ENCODE measurements at places on chromosomes 2 and 18. TPM values are rescaled to one million over a fixed set of nuclear protein-coding genes. Genes with fewer than 3 reads are reported as not detected.
A peak's percentile ranks its signal among the peaks of the same experiment; 100 is the strongest.

DNA sequence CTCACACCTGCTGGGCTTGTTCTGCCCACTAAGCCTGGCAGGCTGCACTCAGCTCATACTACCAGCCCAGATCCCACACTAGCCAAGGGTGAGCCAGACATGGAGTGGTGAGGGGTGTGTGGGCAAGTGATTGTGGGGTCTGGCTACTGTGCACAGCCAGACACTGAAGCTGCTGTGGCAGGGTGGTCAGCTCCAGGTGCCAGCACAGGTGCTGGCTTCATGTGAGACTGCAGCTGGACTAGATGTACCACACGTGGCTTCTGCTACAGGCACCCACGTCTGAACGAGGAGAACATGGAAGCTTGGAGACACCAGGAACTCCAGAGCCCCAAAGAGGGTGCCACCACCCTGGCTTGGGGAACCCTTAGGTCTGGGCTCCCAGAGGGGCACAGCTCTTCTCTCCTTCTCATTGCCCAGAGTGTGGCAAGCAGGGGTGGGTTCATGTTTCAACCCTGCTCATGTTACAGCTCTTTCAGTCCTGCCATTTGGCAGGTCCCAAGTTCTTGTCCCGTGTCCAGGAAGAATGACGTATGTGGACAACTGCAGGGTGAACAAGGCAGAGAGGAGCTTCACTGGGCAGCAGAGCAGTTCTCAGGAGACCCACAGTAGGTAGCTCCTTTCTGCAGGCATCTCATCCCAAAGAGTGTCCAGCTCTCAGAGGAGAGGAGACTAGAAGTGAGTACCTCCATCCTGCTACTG lies 1624.2 kb upstream of the TMEFF2 start:
- no peak overlapping the region for H3K27ac ChIP-seq
- H3K4me3 ChIP-seq, result no peak overlapping the region
- H3K36me3 ChIP-seq, result no peaks in the 10 kb centered on the region

GRCh38 chr18:23640052-23640451 lies 22.7 kb downstream of the ANKRD29 start:
- no peaks in the 10 kb centered on the region for H3K36me3 ChIP-seq
- H3K27ac ChIP-seq, result no peak overlapping the region
- no peaks in the 10 kb centered on the region for H3K4me1 ChIP-seq

- no peaks in the 10 kb centered on the region for H3K27me3 ChIP-seq
- H3K36me3 ChIP-seq, result no peaks in the 10 kb centered on the region
- DNase-seq, result no peak
- H3K4me1 ChIP-seq, result peaks cover 26% of the 10 kb centered on the region
- no peak overlapping the region for H3K27ac ChIP-seq
- no peak overlapping the region for H3K4me3 ChIP-seq
Observed at GRCh38 chr2:26351375-26352090, 4.9 kb upstream of the ADGRF3 start.

GRCh38 chr2:195270466-195271039 lies 386.5 kb upstream of the SLC39A10 start:
- H3K36me3 ChIP-seq, result no peaks in the 10 kb centered on the region
- no peaks in the 10 kb centered on the region for H3K4me1 ChIP-seq
- DNase-seq, result no peak

CKAP2L gene
- total RNA-seq, result 0.23 TPM

ZDBF2 gene
- 10.6 TPM for total RNA-seq

- no peaks in the 10 kb centered on the region for H3K36me3 ChIP-seq
- DNase-seq, result peak; percentile 62
- H3K4me3 ChIP-seq, result no peak overlapping the region
Observed at GRCh38 chr18:46278481-46279465, 174.6 kb downstream of the HAUS1 start.

DNA sequence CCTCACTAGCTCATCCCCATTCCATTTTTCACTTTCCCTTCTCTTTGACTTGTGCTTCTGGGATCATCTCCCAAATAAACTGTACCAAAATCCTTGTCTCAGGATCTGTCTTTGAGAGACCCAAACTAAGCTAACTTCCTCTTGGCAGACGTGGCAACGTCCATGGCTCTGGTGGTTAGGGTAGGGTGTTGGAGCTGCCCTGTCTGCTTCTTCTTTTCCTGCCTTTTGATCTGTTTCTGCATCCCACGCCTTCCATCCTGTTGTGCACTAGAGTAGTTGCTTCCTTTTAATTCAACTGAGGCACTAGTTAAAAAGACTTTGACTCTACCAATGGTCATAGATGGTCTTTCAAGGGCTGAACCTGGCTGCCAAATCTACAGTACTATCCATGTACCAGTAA lies 5.5 kb upstream of the MAP4K4 start:
- DNase-seq, result no peak
- no peak overlapping the region for H3K27ac ChIP-seq
- H3K4me1 ChIP-seq, result peaks cover 11% of the 10 kb centered on the region
- H3K4me3 ChIP-seq, result no peak overlapping the region

GRCh38 chr2:85584857-85585780 lies 888 bp downstream of the VAMP5 start:
- no peaks in the 10 kb centered on the region for H3K36me3 ChIP-seq
- no peak for DNase-seq
- H3K27me3 ChIP-seq, result no peaks in the 10 kb centered on the region
- peak overlapping the region; percentile 88 for H3K27ac ChIP-seq
- peaks cover 71% of the 10 kb centered on the region for H3K4me1 ChIP-seq
- peak overlapping the region; percentile 68 for H3K4me3 ChIP-seq

AQP12B gene
- total RNA-seq, result not detected

GRCh38 chr2:59236723-59237122 lies 995.6 kb upstream of the FANCL start:
- H3K36me3 ChIP-seq, result no peaks in the 10 kb centered on the region
- H3K27ac ChIP-seq, result no peak overlapping the region
- no peaks in the 10 kb centered on the region for H3K27me3 ChIP-seq
- no peak for DNase-seq
- no peak overlapping the region for H3K4me3 ChIP-seq

DNA sequence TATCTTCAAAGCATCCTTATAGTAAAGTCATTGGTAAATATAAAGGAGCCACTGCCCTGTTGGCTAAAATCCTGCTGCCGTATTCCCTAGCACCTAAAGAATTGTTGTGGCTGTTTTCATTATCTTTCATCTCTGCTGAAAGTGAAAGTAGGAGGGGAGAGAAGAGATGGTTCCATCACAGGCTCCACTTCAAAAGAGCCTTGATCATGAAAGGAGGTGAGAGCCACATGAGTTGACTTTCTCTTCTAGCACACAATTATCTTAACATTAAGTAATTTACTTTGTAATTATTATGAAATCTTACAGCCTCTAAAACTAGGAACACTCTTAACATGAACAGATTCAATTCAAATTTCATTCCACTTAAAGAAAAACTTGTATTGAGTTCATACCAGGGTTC lies 1050.9 kb upstream of the LRRTM1 start:
- H3K27ac ChIP-seq, result no peak overlapping the region
- DNase-seq, result no peak
- no peaks in the 10 kb centered on the region for H3K27me3 ChIP-seq
- H3K36me3 ChIP-seq, result no peaks in the 10 kb centered on the region
- H3K4me1 ChIP-seq, result no peaks in the 10 kb centered on the region
- no peak overlapping the region for H3K4me3 ChIP-seq

MOCOS gene
- total RNA-seq, result 0.98 TPM

GRCh38 chr2:12787891-12788801 lies 71.4 kb downstream of the TRIB2 start:
- DNase-seq, result no peak
- no peak overlapping the region for H3K4me3 ChIP-seq
- H3K27ac ChIP-seq, result peak overlapping the region; percentile 71
- no peaks in the 10 kb centered on the region for H3K36me3 ChIP-seq
- peaks cover 11% of the 10 kb centered on the region for H3K4me1 ChIP-seq
- H3K27me3 ChIP-seq, result no peaks in the 10 kb centered on the region

- no peak overlapping the region for H3K27ac ChIP-seq
- peaks cover 4% of the 10 kb centered on the region for H3K4me1 ChIP-seq
- H3K36me3 ChIP-seq, result no peaks in the 10 kb centered on the region
- H3K4me3 ChIP-seq, result no peak overlapping the region
- DNase-seq, result no peak
Observed at GRCh38 chr2:227127201-227127600, 36.8 kb downstream of the COL4A4 start.

DNA sequence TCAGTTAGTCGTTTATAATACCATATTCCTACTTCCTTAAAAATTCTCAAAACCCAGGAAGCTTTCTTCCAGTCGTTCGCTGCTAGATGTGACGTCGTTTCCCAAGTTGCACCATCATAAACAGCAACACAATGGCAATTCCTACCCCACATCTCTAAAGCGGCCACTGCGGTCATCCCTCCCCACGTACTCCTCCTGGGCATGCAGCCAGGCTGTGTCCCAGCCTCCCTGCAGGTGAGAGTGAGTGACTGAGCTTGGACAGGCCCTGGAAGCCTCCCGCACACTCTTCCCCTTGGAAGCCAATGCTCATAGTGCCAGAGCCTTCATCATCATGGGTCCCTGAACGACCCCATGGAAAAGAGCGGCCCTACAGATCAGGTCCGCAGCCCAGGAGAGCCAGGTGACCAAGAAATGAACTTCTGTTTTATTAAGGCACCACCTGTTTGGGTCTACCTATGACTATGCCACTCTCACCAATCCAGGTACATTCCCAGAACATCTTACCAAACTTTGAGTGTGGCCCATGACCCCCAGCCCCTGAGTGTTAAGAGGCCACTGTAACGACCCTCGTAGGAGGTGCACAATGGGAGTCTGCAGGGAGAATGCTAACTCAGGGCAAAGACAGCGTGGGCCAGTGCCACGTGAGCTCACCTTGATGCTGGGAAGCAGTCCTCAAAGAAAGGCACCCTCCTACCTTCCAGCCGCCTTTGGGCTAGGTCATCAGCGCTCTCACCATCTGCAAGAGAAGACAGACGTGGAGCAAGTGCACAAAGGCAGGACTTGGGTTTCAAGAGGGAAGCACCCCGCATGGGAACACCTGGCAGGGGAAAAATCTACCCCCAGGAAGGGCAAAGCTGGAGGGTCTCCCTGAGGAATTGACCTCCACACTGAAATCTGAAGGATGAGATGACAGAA lies 74.7 kb upstream of the RAB6C start:
- H3K4me3 ChIP-seq, result no peak overlapping the region
- no peaks in the 10 kb centered on the region for H3K36me3 ChIP-seq
- no peaks in the 10 kb centered on the region for H3K27me3 ChIP-seq
- H3K4me1 ChIP-seq, result no peaks in the 10 kb centered on the region

MAP3K2 gene
- 64.0 TPM for total RNA-seq

CYP1B1 gene
- 20.8 TPM for total RNA-seq

GRCh38 chr18:61435064-61435652 lies 101.9 kb downstream of the CDH20 start:
- no peaks in the 10 kb centered on the region for H3K27me3 ChIP-seq
- DNase-seq, result no peak
- H3K27ac ChIP-seq, result no peak overlapping the region
- H3K4me3 ChIP-seq, result no peak overlapping the region
- no peaks in the 10 kb centered on the region for H3K4me1 ChIP-seq
- H3K36me3 ChIP-seq, result no peaks in the 10 kb centered on the region

PTPRM gene
- 62.8 TPM for total RNA-seq

- H3K36me3 ChIP-seq, result no peaks in the 10 kb centered on the region
- no peaks in the 10 kb centered on the region for H3K4me1 ChIP-seq
- no peak overlapping the region for H3K4me3 ChIP-seq
- H3K27ac ChIP-seq, result no peak overlapping the region
Observed at GRCh38 chr18:41820784-41821183, 134.2 kb upstream of the PIK3C3 start.

DNA sequence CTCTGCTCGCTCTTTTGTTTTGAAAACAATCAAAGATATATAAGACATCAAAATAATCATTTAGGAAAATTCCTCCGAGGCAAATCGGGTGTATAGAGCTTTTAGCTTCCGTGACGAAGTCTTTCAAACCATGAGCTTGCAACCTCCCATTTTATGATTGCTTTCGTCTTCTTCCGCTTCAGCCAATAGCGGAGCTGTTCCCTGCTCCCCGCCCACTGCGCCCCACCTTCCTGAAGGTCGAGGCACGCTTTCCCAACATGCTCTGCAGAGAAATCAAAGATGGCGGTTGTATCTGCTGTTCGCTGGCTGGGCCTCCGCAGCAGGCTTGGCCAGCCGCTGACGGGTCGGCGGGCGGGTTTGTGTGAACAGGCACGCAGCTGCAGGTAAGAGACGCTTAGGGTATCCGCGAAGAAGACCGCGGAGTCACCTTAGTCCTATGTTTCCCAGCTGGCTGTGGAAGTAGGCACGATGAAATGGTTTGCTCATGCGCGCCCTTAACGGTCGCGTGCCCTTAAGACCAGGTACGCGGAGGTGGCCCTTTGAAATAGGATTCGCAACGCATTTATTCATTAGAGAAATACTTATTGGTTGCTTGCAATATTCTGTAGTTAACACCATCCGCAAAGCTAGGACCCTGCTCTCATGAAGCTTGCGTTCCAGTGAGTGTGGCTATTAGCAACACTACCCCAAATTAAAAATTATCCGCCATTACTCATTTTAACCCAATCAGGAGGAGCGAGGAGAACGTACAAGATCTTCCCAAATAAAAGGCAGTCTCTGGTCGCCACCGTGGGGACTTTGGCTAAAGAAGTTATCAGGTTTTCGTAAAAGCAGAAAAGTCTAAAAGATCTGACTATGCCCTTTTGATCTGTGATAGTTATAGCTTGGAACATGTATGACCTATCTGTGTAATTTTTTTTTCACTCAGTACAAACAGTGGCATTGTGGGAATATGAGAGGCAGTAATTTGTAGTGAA lies at the start of gene PTCD3:
PTCD3 (plus strand) TSS at position 267 of the 977 bp plus-strand sequence; CDS start at position 280, 13 bp downstream.
- no peaks in the 10 kb centered on the region for H3K27me3 ChIP-seq
- peaks cover 38% of the 10 kb centered on the region for H3K36me3 ChIP-seq
- H3K27ac ChIP-seq, result peak within 1 kb of the TSS; percentile 88

- no peaks in the 10 kb centered on the region for H3K36me3 ChIP-seq
- H3K4me3 ChIP-seq, result no peak overlapping the region
- H3K4me1 ChIP-seq, result no peaks in the 10 kb centered on the region
- peaks cover 16% of the 10 kb centered on the region for H3K27me3 ChIP-seq
- DNase-seq, result no peak
- H3K27ac ChIP-seq, result no peak overlapping the region
Observed at GRCh38 chr18:32777049-32777448, 4.2 kb upstream of the KLHL14 start.

CRYGC gene
- not detected for total RNA-seq

DNA sequence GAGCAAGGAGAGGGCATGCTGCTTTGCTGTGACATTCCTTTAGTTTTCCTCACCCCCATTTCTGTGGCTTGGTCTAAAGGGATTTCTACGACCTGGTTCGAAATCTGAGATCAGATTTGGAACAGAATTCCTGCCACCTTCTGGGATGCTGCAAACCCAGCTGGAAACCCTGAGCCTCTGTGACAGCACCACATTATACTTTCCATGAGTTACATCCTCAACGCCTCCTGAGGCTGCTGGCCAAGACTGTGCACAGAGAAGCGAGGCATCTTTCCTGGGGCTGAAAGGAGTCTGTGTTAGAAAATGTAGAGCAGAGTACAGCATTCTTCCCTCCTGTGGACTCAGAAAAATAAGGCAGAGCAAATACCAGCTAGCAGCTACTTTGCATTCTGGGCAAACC lies 138.1 kb upstream of the CHAC2 start:
- H3K27me3 ChIP-seq, result no peaks in the 10 kb centered on the region
- no peaks in the 10 kb centered on the region for H3K36me3 ChIP-seq
- DNase-seq, result no peak

Measured in esophagus muscularis mucosa (tissue), 4 donors.